Breast epithelium (tissue), 4 donors: ENCODE measurements at places on chromosomes 13 and 19. TPM values are rescaled to one million over a fixed set of nuclear protein-coding genes. Genes with fewer than 3 reads are reported as not detected.
A peak's percentile ranks its signal among the peaks of the same experiment; 100 is the strongest.

GRCh38 chr13:30255696-30256095 lies 51.7 kb downstream of the KATNAL1 start:
- no peak for DNase-seq
- no peaks in the 10 kb centered on the region for H3K36me3 ChIP-seq
- H3K4me1 ChIP-seq, result no peaks in the 10 kb centered on the region
- no peak overlapping the region for H3K4me3 ChIP-seq
- H3K27ac ChIP-seq, result no peak overlapping the region

DNA sequence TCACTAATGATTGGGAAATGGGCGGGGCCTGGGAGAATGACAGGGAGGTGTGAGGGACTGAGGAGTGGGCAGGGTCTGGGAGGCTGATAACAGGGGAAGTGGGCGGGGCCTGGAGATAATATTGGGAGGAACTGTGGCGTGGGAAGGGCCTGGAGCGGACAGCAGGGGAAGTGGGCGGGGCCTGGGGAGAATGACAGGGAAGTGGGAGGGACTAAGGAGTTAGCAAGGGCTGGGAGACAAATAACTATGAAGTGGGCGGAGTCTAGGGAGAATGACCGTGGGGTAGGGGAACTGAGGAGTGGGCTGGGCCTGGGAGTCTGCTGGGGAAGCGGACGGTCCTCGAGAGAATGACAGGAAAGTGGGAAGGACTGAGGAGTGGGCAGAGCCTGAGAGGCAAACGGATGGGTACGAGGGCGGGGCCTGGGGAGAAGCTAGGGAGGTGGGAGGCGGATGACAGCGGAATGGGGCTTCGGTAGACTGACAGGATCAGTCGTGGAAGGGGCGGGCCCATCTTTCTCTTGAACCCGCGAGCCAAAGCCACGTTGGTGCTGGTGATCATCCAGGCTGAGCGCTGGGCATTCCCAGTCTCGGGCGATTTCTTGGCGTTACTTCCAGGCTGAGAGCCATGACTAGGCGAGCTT lies 14.0 kb upstream of the TUBB4A start:
- no peaks in the 10 kb centered on the region for H3K27me3 ChIP-seq
- peak; percentile 78 for DNase-seq
- no peaks in the 10 kb centered on the region for H3K4me1 ChIP-seq

- H3K36me3 ChIP-seq, result no peaks in the 10 kb centered on the region
- H3K27ac ChIP-seq, result no peak overlapping the region
- H3K4me3 ChIP-seq, result no peak overlapping the region
- no peaks in the 10 kb centered on the region for H3K27me3 ChIP-seq
Observed at GRCh38 chr13:75255653-75256052, 226.3 kb downstream of the TBC1D4 start.

- H3K4me3 ChIP-seq, result no peak overlapping the region
- no peak overlapping the region for H3K27ac ChIP-seq
- no peaks in the 10 kb centered on the region for H3K36me3 ChIP-seq
- no peaks in the 10 kb centered on the region for H3K27me3 ChIP-seq
- no peak for DNase-seq
- no peaks in the 10 kb centered on the region for H3K4me1 ChIP-seq
Observed at GRCh38 chr13:29315847-29316246, 279.6 kb downstream of the SLC7A1 start.

GRCh38 chr19:43574424-43575155 lies 737 bp downstream of the XRCC1 start:
- no peak for DNase-seq
- H3K27me3 ChIP-seq, result no peaks in the 10 kb centered on the region
- H3K4me3 ChIP-seq, result peak overlapping the region; percentile 69
- H3K27ac ChIP-seq, result peak overlapping the region; percentile 70
- no peaks in the 10 kb centered on the region for H3K4me1 ChIP-seq

DNA sequence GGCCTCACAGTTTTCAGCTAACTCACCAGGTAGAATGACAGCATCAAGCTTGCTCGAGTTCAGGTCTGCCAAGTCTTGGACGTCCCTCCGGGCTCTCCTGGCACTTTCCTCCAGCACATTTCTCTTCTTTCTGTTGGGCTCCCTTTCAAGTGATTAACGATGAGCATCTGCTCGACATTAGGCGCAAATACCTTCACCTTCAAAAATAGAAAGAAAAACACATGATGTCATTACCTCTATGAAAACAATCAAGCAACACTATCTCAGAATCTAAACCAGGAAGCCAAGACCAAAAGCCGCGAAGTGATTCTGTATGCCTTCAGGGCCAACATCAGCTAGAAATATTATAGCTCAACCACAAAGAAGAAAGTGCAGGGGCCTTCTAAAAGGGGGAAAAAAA lies 15.4 kb upstream of the CLN5 start:
- H3K4me3 ChIP-seq, result no peak overlapping the region
- DNase-seq, result no peak
- H3K36me3 ChIP-seq, result no peaks in the 10 kb centered on the region
- no peaks in the 10 kb centered on the region for H3K27me3 ChIP-seq
- H3K4me1 ChIP-seq, result no peaks in the 10 kb centered on the region
- H3K27ac ChIP-seq, result no peak overlapping the region

DNA sequence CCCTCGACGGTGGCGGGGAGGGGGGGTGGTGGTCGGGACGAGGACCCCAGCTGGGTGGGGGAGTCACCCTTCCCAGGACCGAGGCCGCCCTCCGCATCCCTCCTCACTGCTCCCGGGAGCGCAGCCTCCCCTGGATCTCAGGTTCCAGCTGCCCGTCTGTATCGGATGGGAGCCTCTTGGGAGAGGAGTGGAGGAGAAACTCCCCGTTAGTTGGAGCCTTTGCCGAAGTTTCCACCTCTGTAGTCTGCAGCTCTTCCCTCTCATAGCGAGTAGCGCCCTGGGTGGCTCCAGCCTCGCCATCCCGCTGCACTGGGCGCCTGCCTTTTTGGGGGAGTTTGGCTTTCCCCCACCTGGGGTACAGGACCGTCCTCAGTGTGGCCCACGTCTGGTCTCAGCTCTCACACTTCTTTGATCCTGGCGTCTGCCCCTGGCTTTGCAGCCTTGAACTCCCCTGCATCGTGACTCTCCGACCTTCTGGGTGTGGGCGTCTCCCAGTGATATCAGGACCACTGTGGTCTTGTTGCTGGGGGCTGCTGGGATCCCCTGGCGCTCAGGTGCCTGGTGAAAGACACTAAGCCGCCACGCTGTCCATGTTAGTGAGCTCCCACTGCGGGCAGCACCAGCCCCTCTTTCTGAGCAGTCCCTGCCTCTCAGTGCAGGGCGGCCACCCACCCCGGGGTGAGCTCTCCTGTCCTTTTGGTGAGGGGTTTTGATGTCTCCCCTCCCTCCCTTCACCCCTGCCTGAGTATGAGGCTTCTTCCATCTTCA lies 1.1 kb downstream of the CNOT3 start:
- H3K4me3 ChIP-seq, result peak overlapping the region; percentile 100
- no peak for DNase-seq
- peaks cover 5% of the 10 kb centered on the region for H3K36me3 ChIP-seq
- H3K27ac ChIP-seq, result peak overlapping the region; percentile 97

DNA sequence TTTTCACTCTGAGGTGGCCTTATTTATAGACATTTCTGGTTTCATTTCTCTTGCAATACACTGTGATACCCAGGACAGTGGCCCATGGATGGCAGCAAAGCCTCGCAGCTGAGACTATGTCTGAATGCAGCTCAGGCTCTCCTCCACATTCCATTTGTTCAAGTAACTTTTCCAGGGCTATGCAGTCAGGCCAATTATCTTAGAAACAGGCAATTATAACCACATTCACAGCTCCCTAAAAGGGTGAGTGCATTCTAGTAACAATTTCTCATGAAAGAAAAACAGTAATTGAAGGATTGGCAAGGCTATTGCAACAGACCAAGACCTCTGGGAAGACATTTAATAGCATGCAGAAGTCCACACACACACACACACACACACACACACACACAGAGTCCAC lies 264.0 kb downstream of the TBC1D4 start:
- no peak overlapping the region for H3K27ac ChIP-seq
- H3K27me3 ChIP-seq, result no peaks in the 10 kb centered on the region
- no peaks in the 10 kb centered on the region for H3K4me1 ChIP-seq
- H3K4me3 ChIP-seq, result no peak overlapping the region
- H3K36me3 ChIP-seq, result no peaks in the 10 kb centered on the region
- DNase-seq, result no peak

DNA sequence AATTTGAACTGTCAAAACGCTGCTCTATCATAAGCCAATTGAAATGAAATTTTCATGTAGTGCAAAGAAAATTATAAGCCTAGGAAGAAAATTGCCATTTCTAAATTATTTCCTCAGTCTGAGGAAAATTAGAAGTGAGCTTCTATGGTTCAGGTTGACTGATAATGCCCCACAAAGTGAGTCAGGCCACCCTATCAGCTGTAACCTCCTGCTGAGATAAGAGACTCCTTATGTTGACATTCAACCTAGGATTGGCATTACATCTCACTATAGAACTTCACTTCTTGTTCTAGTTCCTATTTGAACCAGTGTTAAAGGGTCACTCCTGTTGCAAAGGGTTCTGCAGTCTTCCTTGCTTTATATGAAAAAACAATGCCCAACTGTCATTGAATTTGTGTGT lies 32.6 kb upstream of the RFC3 start:
- H3K4me3 ChIP-seq, result no peak overlapping the region
- no peaks in the 10 kb centered on the region for H3K36me3 ChIP-seq
- H3K27ac ChIP-seq, result no peak overlapping the region
- H3K4me1 ChIP-seq, result no peaks in the 10 kb centered on the region
- no peak for DNase-seq
- H3K27me3 ChIP-seq, result no peaks in the 10 kb centered on the region

The RNF17 gene
- total RNA-seq, result not detected

The PRTN3 gene
- not detected for total RNA-seq

The RSPH6A gene
- not detected for total RNA-seq

The ZNF560 gene
- not detected for total RNA-seq

The LACC1 gene
- total RNA-seq, result 10.4 TPM

The OLFM2 gene
- total RNA-seq, result 42.6 TPM
